ENCODE measurements at places on chromosomes 12 and 14.

GRCh38 chr12:42590330-42590934, 886 bp upstream of the PRICKLE1 start:
- DNase-seq, result no peak

- no peak for DNase-seq
Measured at GRCh38 chr14:24974591-24975374, 75.2 kb downstream of the STXBP6 start.

- DNase-seq, result no peak
Measured at GRCh38 chr14:20515846-20516245, 10.5 kb downstream of the RNASE10 start.

GRCh38 chr12:52370926-52371608, 3.8 kb upstream of the KRT85 start:
- no peak for DNase-seq

DNA sequence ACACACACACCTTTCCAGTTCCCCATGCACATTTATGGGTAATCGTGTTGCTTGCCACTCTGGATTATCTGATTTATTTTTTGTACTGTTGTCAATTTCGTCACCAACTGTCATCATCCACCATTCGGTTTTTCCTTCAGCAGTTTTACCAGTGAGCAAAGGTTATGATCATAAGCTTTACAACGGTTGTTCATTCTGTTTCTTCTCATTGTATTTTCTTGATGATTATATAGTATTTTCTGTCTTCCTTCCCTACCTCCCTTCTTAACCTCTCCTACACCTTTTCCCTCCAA, 680 bp downstream of the NECAP1 start:
- DNase-seq, result no peak

- DNase-seq, result no peak
Measured at GRCh38 chr14:104333646-104334423, 195.4 kb downstream of the KIF26A start.

- no peak for DNase-seq
Measured at GRCh38 chr12:55742719-55743405, at the start of gene GDF11. TSS of gene GDF11 (plus strand) at chr12:55743122. CDS start at chr12:55743317, 195 bp downstream.

- DNase-seq, result no peak
Measured at GRCh38 chr14:95040708-95041476, 116.4 kb downstream of the DICER1 start.

DNA sequence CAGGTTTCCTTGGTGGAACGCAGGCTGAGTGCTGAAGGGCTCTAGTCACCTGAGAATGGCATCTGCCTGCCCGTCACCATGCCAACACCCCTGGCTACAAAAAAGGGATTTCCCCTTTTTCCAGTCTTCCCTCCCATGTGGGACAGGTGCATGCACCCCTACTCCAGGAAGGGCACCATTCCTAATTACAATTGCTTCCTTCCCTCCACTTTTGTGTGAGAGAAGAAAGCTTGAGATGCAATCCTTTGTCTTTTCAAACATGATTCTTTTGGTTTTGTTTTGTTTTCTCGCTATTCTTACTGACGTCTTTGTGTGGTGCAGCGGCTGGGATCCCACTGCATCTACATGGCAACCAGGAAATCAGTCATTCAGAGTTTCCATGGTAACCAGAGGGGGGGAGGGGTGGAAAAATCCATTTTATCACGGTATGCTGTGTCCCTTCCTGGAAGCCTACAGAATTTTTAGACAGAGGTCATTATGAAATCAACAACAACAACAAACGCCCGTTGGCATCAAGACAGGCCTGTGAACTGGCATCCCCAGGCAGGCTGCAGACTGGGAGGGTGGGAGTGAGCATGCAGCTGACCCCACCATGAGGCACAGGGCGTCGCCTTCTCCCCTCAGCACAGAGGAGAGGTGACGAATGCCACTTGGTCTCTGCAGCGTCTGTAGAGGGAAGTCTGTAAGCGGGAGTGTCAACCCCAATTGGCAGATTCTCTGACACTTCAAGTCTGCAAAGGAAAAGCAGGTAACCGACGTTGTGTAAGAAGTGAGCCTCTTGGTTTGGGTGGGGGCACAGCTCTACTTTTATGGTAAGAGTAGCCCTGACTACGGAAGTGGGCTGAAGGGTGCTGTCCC, 13.6 kb upstream of the GNG2 start:
- peak; percentile 69 for DNase-seq

DNA sequence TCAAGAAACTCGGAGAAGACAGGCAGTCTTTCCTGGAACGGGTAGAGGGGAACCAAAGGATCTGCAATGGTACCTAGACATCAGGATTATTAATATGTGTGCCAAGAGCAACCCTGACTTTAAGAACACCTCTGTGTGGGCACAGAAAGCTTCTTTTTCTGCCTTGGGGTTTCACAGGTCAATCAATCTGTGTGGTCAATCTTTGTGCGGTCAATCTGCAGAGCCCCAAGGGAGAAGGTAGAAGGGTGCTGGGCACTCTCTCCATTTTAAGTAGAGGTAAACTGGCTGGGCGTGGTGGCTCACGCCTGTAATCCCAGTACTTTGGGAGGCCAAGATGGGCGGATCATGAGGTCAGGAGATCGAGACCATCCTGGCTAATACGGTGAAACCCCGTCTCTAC, 100.7 kb downstream of the ARF6 start:
- no peak for DNase-seq

- peak; percentile 50 for DNase-seq
Measured at GRCh38 chr12:49776413-49776812, 35.1 kb downstream of the TMBIM6 start.

DNA sequence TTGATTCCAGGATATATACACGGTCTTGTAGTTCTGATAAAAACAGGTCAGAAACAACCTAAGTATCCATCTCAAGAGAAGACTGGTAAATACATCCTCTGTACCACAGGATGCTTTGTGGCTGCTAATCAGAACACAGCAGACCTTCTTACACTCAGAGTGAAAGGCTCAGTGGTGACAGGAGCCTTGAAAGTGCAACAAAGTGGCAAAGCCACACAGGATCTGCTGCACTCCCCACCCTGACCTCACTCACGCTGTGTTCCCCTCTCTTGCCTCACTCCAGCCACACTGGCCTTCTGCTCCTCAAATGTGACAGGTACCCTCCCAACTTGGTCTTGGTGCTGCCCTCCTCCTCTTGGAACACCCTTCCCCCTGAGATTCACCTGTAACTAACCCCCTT, 98.1 kb upstream of the GRIP1 start:
- no peak for DNase-seq

DNA sequence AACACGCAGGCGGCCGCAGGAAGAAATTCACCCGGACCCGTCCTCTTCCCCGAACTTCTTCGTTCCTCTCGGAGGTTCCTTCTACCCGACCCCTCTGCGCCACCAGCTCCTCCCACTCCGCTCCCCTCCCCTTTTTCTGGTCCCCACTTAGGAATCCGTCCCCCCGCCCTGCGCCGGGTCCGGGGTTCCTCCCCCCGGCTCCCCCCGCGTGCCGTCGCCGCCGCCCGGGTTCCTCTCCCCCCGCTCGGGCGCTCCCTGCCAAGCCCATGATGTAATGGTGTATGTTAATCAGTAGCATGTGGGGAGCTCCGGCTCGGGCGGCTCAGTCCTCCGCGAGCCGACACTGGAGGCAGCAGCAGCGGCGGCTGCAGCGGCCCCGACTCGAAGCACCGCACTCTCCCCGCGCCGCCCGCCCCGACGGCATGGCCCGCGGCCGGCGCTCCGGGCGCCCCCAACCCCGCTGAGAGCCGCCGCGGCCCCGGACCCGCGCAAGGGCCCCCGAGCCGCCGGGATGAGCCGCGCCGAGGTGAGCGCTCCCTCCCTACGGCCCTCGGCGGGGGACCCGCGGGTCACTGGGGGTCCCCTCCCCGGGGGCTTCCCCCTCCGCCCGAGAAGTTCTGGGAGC, 1.0 kb upstream of the SAMD4A start:
- DNase-seq, result peak; percentile 50

- DNase-seq, result no peak
Measured at GRCh38 chr14:90499121-90499520, 102.3 kb downstream of the CALM1 start.

DNA sequence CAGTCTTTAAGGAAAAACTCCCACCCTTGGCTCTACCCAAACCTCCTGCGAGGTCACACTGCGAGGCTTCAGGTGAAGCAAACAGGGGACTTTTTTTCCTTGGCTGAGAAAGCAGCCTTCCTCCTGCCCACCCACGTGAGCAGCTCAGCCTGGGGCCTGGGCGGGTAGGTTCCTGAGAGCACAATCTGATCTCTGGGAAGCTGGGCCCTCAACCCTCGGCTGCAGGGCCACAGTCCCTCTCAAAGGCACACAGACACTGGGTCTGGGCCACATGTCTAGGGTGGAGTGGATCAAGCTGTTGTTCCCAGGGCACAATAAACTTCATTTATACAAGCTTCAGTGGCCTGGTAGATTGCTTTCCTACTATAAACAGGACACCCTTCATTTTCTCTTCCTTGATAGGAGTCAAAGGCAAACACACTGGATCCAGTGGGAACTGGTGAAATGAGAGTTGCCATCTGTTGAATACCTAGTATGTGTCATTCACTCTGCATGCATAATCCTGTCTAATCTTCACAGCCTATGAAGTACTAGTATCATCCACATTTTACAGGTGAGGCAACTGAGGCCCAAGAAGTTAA, 41.3 kb upstream of the PNMA1 start:
- DNase-seq, result no peak

DNA sequence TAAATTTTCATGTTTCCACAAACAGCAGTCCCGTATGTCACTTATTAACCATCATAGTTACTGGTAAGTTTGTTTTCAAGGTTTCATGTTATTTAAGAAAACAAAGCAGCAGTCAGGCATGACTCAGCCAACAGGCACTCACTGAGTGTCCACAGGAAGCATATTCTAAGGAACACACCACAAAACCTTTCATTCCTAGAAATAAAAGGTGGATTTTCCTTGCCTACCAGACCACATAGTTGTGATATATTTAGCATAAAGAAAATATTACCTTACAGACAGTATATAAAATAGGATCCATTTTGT, 143.3 kb upstream of the AVPR1A start:
- DNase-seq, result no peak

GRCh38 chr14:21215879-21216251, 53.4 kb downstream of the HNRNPC start:
- no peak for DNase-seq

DNA sequence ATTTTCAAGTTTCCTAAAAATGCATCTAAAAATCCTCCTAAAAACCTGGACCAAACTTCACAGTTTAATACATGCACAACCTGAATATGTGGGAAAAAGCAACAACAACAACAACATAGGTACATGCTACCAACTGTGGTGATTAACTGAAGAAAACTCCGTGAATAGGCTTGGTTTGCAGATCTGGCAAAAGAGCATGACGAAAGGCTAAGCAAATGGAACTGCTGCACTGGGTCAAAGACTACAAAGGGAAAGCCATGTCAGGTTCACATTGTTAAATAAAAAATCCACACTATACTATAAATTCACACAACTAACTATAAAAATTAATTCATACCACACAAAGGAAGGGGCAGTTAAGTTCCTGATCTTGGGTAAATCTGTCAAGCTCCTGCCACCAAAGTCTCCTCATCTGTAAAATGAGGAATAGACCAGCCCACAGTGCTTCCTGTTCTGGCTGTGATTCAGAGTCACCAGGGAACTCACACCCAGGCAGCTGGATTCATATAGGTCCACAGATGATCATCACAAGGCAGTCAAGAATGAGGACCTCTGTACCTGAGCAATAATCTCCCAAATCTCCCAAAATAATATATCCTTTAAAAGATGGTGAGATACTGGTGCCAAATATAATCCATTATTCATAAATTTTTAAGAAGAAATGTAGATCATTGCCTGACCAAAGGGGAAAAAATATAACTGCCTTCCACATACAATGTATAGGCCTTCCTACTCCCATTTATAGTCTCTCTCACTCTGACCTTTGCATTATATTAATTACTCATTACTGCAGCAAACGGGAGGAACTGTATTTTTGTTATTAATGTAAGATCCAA, 7.0 kb downstream of the CORO1C start:
- no peak for DNase-seq

- DNase-seq, result no peak
Measured at GRCh38 chr14:69613312-69614073, 2.1 kb downstream of the SUSD6 start.

DNA sequence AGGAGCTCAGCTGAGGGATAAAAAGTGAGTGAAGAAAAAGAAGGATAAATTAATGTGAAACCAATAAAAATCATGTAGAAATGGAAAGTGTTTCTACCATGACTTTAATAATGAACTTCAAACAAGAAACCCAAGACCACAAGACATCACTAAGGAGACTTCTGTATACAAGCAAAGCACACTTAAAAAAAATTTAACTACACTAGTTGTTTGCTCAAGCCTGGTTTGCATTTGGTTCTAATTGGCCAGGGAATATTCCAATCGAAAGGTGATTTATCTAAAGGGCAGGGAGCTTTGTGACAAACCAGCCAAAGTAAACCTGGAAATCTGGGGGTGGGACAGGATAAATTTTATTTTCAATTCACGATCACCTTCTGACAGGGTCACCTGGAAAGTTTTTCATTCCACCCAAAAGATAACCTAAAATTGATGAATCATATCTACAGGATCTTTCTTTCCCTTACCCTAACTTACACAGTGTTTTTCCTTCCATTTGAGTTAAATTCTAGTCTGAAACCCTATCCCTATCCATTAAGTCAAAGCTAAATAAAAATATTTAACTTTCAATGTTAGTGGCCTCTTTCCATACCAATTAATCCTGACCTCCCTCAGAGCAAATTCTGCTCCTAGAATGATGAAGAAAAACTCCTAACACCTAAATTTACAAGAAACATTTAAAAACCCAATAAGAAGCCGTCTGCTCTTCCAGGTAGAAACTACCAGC, 2.6 kb downstream of the EGLN3 start:
- no peak for DNase-seq

- no peak for DNase-seq
Measured at GRCh38 chr14:56562883-56563282, 16.7 kb upstream of the TMEM260 start.

GRCh38 chr12:56461235-56462159, 6.9 kb upstream of the SPRYD4 start:
- no peak for DNase-seq

GRCh38 chr14:69363055-69363454, 35.0 kb downstream of the ERH start:
- no peak for DNase-seq

- DNase-seq, result no peak
Measured at GRCh38 chr14:101561145-101561896, at the start of gene DIO3. TSS of gene DIO3 (plus strand) at chr14:101561495.

- no peak for DNase-seq
Measured at GRCh38 chr12:109273354-109273753, 35.7 kb downstream of the FOXN4 start.

DNA sequence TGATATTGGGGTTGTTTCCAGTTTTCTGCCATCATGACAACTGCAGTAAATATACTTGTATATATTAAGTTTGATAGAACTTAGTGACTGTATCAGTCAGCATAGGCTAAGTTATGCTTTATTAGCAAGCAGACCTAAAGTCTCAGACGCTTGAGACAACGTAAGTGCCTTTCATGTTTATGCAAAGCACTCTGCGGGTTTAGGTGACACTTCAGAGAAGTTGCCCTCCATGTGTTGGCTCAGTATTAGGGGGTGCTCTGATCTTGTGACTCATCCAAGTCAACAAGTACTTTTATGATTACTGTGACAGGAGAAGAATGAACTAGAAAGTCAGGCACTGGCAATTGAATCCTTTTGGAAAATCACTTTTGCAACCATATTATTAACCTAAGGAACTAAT, 13.3 kb upstream of the OTOGL start:
- DNase-seq, result no peak

All from stimulated activated CD4-positive, alpha-beta T cell treated with anti-CD3 and anti-CD28 coated beads, Interleukin-12 subunit alpha, Interleukin-12 subunit beta, amount 100 ng/mL, for 24 hours (primary cell).